ENCODE measurements at places on chromosomes 3 and 15.

GRCh38 chr15:70023769-70024491 is 73.8 kb downstream of the TLE3 start:
- peak; percentile 9 for DNase-seq

- peak; percentile 97 for DNase-seq
Measured at GRCh38 chr15:69760890-69761568, 308.4 kb downstream of the RPLP1 start.

GRCh38 chr3:46946416-46946815 is 30.1 kb downstream of the CCDC12 start:
- DNase-seq: no peak

DNA sequence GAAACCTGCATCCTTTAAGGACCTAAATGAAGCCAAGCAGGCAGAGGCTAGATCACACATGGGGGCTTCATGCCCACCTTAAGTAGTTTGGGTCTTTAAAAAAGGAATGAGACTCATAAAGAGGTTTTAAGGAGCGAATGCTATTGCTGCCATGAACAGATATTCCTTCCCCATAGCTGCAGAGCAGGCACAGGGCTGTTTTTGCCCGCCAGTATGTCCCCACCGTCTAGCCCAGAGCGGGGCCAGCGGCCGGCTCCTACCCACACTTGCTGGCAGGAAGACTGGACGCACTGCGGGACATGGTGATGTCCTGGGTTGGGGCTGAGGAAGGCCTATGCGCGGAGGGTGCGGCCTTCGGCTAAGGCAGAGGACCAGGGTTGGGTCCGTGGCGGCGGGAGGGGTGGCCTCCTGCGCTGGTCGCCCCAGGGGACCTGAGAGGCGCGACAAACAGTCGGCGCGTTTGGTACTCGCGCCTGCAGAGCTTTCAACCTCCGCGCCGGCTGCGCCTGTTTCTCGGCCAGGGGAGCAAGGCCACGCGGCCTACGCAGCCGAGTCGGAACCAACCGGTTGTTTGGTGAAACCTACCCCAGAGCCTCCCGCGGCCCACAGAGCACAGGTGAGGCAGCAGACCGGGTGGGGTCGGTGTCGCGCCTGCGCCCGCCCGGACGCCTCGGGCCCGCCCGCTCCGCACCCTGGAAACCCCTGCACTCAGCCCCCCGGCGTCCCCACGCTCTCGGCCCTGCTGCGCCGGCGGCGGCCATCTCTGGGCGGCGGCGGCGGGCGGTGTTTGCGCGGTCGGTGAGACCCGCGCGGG is at the start of gene FAIM:
TSS of gene FAIM (plus strand) at position 450 of the 814 bp plus-strand sequence. CDS start 10,956 bp downstream, outside the sequence.
- no peak for DNase-seq

- no peak for DNase-seq
Measured at GRCh38 chr15:55241891-55242290, 45.1 kb upstream of the RSL24D1 start.

DNA sequence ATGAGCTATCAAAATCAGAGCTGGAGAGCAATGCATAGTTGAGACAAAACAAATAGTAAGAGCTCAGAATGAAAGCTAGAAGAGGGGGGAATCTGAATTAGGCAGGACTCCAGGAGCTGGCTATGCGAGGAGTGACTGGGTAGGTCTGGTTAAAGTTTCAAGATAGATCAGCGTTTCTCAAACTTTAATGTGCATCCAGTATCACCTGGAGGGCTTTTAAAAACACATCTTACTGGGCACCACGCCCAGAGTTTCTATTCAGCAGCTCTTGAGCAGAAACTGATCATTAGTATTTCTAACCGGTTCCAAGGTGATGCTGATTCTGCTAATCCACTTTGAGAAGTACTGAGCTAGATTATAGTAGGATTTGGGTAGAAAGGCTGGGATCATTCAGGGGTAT is 96.2 kb upstream of the ACP3 start:
- no peak for DNase-seq

- no peak for DNase-seq
Measured at GRCh38 chr3:55647670-55648069, 160.6 kb upstream of the WNT5A start.

DNA sequence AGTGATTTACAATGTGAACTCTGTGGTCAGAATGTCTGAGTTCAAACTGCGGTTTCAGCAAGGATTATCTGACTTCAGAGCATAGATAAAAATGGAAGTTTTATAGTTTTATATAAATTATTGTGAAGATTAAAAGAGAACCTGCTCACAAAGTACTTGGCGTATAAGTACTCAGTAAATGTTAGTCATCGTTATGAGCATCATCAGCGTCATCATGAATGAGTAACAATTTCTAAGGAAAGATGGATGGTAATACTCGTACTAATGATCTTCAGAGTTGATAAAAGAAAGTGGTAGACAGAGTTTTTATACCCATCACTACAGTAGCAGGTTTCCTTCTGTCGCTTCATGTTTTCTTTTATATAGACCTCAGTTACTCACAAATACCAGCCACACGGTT is 341.8 kb downstream of the RAP2B start:
- no peak for DNase-seq

- DNase-seq: no peak
Measured at GRCh38 chr3:58388550-58389091, 45.0 kb downstream of the PDHB start.

DNA sequence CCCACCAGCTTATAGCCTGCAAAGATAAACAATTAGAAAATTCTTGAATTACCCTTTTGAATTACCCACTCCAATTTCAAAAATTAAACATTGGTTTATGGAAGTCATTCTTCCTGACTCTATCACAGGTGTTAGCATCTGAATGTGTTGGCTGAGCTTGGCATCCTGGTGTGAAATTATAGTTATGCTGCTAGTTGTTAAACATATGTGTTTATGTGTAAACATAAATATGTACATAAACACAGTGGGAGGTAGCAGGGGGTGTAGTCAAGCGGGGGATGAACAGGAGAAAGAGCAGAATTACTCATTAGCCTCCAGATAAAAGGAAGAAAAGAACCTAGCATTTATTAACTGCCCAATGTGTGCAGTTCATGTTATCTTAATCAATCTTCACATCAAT is 530.2 kb downstream of the MCTP2 start:
- DNase-seq: no peak

- no peak for DNase-seq
Measured at GRCh38 chr3:6132684-6133432, 728.1 kb upstream of the GRM7 start.

- no peak for DNase-seq
Measured at GRCh38 chr3:64612916-64613526, 74.8 kb downstream of the ADAMTS9 start.

GRCh38 chr3:193055352-193055751 is 137.7 kb upstream of the MB21D2 start:
- DNase-seq: no peak

- DNase-seq: no peak
Measured at GRCh38 chr3:24006-24405, 172.6 kb upstream of the CHL1 start.

DNA sequence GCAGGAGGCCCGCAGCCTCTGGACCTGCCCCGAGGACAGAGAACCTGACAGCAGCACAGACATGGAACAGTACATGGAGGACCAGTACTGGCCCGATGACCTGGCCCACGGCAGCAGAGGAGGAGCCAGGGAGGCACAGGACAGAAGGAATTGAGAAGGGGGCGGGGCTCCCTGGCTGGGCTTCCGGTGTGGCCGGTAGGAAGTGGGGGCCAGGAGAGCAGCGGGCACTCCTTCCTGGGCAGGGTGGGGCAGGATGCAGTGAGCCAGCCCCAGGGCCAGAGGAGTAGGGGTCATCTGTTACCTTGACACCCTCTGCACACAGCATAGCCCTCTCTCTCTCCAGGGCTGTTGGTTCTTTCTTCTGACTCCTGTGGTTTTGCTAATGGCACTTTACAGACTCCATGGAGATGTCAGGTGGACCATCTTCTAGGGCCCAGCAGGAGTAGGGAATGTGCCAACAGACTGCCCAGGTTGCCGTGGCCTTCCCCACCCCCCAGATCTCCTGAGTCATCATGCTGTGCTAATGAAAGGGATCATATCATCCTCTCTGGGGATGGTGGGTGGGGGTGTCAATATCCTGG is 8.6 kb upstream of the ISG20 start:
- no peak for DNase-seq

GRCh38 chr3:137105277-137105977 is 147.6 kb downstream of the IL20RB start:
- DNase-seq: peak; percentile 19

DNA sequence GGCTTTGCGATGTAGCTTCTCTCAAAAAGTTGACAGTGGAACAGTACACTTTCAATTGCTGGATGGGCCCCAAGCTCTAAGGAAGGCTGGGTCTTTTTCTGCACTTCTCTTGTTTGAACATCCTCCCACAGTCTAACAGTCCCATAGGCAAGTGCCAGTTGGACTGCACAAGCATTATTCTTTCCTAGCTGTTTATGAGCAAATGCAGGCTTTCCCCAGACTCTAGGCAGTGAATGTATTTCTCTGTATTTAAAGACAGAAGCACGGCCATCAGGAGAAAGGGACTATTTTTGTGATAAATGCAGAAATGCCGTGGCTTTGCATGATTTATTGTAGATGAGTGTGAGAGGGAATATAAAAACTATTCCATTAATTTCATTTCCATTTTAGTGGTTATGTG is 539.3 kb upstream of the LMCD1 start:
- no peak for DNase-seq

DNA sequence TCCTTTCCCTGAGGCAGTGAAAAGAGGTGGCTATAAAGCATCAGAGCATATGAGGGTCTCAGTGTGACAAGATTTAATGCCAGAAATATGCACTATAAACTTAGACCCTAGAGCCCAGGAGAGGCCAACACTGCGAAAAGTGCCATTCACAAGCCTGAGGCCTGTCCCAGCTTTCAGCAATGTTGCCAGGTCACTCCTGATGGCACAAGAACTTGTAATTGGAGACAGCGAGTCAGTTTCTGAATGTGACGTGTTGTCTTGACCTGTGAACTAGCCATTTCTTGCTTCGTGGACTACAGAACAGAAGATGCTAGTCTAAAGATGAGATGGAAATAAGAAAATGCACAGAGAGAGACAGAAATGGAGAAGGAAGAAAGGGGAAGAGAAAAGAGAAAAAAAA is 87.9 kb downstream of the WDR72 start:
- DNase-seq: no peak

GRCh38 chr15:63915209-63915872 is 81.6 kb upstream of the HERC1 start:
- DNase-seq: no peak

- DNase-seq: no peak
Measured at GRCh38 chr3:107061466-107061865, 315.8 kb upstream of the CCDC54 start.

GRCh38 chr3:127029658-127030507 is 47.0 kb downstream of the PLXNA1 start:
- DNase-seq: no peak

GRCh38 chr15:77670558-77671361 is 38.0 kb upstream of the LINGO1 start:
- no peak for DNase-seq

GRCh38 chr3:156615592-156616173 is 58.7 kb upstream of the TIPARP start:
- DNase-seq: peak; percentile 92

GRCh38 chr3:11568503-11569155 is 75.1 kb downstream of the VGLL4 start:
- peak; percentile 72 for DNase-seq

- no peak for DNase-seq
Measured at GRCh38 chr15:43185157-43186002, at the start of gene CCNDBP1. Gene CCNDBP1 (plus strand): TSS chr15:43185403. CDS start chr15:43185499, 96 bp downstream.

GRCh38 chr15:95979286-95979685 is 351.2 kb upstream of the NR2F2 start:
- no peak for DNase-seq

DNA sequence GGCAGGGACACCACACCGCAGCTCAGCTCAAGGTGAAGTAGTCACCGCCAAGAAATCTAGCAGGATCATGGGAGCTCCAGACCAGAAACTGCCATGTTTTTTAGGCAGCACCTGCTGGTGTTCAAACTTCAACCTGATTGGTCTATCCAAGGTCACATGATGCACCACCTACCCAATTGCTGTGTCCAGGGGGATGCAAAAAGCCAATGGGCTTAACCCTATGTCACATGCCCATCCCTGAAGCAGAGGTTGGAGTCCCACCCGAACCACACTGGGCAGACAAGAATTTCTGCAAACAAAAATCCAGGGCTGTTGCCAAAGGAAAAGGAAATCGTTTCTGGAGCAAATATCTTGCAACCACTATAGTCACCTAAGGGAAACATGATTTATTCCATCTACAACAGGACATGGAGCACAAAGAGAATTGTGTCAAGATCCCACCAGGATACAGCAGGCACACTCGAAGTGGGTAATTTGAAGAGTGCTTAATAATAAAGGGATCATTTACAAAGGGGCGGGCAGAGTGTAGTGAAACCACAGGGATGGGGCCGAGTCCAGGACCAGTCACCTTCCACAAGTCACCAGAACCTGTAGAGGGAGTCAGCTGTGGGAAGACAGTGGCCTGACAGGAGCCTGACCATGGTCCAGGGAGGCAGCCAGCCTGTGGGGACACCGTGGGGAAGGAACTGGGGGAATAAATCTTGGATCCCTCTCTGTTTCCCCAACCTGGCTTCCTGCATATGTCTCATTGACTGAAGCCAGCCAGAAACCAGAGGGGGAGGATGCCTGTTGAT is 34.2 kb upstream of the TSEN2 start:
- no peak for DNase-seq

DNA sequence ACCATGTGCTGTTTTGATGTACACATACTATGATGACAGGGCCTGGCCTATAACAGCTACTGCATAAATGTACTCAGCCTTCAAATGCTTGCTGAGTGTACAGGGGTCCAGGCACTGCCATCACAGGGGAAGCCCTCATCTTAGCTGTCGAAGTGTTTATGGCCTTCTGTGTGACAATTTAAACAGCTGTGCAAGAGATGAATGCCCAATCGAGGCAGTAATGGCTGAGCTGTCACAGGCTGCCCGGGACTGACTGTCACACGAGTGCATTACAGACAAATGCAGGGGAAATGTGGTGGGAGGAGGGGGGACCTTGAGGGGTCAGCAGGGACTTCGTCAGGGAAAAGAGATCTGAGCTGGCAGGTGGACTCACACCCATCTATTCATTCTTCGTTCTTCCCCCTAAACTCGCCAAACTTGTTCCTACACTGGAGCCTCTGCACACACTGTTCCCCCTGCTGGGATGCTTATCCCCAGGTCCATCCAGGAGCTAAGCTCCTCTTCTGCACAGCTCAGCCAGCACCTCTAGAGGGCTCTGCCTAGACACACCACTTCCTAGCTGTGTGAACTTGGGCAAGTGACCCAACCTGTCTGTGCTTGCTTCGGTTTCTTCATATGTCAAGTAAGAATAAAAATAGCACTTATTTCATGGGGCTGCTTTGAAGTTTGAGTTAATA is 156.2 kb upstream of the IQSEC1 start:
- no peak for DNase-seq

- peak; percentile 32 for DNase-seq
Measured at GRCh38 chr3:8301977-8302735, 199.5 kb upstream of the LMCD1 start.

- DNase-seq: no peak
Measured at GRCh38 chr3:54988302-54988837, 60.5 kb upstream of the LRTM1 start.

GRCh38 chr15:83012076-83012426 is 612 bp upstream of the C15orf40 start:
- DNase-seq: no peak

Measured in non-pigmented ciliary epithelial cell (primary cell).